Hematopoietic multipotent progenitor cell treated with erythropoietin and hydrocortisone succinate and interleukin-3 and kit ligand, for 4 days (in vitro differentiated cells): ENCODE measurements at places on chromosomes 4 and X.
A peak's percentile ranks its signal among the peaks of the same experiment; 100 is the strongest.

GRCh38 chr4:2753436-2753835 lies 2.7 kb downstream of the TNIP2 start:
- no peak for DNase-seq

DNA sequence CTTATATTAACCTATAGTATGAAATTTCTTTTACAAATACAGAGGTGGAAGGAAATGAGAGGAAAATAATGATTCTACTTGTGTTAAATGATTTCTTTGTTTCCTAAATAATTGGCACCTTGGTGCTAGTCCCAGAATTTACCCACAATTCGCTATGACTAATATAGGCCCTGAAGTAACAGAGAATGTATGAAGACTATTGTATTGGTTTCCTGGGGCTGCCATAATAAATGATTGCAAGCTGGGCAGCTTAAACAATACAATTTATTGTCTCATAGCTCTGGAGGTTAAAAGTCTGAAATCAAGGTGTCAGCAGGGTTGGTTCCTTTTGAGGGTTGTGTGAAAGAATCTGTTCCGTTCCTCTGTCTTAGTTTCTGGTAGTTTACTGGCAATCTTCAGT lies 74.8 kb upstream of the GPRIN3 start:
- no peak for DNase-seq

DNA sequence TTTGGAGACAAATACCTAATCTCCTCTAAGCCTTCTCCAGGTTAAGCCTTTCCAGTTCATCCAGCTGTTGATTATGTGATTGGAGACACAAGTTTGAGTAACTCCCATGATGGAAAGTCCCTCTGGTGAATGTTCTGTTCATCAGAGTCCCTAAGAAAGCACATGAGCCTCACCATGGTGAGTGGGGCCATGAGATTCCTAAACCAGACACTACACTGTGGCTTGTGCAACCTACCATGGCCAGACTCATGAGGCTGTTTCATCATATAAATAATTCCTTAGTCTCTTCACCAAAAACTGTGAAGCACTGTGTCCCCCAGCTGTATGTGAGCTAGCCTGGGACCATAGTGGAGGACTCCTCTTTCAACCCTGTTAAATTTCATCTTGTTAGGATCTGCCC lies 14.4 kb downstream of the PKD2 start:
- no peak for DNase-seq

GRCh38 chrX:151359931-151360871 lies 36.8 kb upstream of the VMA21 start:
- DNase-seq, result peak; percentile 48

GRCh38 chr4:43763029-43763610 lies 685.5 kb downstream of the KCTD8 start:
- DNase-seq, result no peak

DNA sequence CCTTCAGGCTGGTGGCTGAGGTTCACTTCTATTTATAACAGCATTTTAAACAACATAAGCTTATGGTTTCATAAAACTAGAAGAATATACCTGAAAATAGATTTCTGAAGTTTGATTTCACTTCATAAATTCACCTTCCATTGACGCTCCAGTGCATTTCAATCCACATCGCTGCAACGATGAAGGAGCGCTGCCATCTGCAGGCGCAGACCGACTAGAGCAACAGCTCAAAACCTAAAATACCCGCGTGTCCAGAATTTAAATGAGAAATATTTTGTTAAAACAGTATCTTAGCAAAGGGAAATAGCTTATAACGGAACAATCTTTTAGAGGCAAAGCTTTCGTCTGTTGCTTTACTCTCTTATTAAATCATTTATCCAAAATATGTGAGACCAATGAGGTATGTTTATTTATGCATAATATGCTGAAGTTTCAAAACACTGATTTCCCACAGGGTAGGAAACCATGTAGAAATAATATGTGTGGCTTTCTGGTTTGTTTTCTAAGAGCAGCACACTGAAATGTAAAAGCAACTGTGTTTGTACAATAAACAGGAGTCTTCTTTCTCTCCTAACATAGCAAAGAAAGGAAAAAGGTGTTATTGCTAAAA lies 816.4 kb upstream of the FRG1 start:
- DNase-seq, result peak; percentile 41

GRCh38 chr4:112633477-112634235 lies 3.1 kb downstream of the ZGRF1 start:
- peak; percentile 71 for DNase-seq

- no peak for DNase-seq
These were observed 94.7 kb upstream of the NEIL3 start for GRCh38 chr4:177214935-177215334.

DNA sequence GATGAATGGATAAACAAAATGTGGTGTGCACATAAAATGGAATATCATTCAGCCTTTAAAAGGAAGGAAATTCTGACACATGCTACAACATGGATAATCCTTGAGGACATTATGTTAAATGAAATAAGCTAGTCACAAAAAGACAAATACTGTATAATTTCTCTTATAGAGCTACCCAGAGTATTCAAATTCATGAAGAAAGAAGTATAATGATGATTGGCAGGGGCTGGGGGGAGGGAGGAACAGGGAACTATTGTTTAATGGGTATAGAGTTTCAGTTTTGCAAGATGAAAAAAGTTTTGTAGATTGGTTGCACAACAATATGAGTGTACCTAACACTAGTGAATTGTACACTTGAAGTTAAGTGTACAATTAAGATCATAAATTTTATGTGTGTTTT lies 153.9 kb upstream of the STK26 start:
- no peak for DNase-seq

DNA sequence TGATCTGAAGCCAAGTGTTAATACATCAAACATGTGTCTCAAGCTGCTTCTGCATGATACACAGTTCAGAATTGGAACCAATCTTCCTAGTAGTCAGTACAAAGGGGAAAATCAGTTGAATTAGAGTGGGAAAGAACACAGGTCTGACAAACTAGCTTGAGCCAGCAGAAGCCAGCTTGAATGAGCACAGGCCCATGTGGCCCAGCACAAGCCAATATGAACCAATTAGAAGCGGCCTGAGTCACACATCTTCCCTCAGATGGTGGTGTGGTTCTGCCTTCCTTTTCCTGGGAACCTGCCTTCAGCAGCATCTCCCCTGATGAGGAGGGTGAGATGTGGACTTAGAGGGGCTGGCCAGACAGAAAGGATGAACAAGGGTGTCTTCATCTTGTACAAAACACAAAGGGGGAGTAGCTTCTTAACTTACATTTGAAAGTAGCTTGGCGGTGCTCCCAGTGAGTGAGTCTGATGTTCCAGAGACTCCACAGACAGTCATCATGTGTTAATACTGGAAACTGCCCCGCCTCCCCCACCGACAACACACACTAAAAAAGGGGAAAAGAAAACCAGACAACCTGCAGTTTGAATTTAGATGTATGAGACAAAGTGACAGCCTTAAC lies 72.0 kb downstream of the FRMPD4 start:
- DNase-seq, result no peak

DNA sequence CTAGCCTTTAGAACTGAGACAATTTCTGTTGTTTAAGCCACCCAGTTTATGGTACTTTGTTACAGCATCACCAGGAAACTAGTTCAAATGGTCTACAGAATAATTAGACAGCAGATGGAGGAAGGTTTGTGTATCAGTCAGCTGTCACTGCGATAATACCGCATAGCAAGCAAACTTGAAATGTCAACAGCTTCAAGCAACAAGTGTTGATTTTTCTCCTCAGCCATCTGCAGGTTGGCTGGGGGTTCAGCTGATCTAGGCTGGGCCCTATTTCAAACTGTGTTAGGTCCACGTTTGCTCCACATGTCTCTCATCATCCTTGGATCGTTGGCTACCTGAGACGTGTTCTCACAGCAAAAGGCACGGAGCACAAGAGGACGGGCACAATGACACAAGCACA lies 19.2 kb upstream of the PHEX start:
- DNase-seq, result no peak

GRCh38 chr4:188082796-188083195 lies 26.6 kb downstream of the TRIML2 start:
- DNase-seq, result no peak

- DNase-seq, result no peak
These were observed 34.6 kb upstream of the SORBS2 start for GRCh38 chr4:185846505-185847150.

- DNase-seq, result no peak
These were observed 24.6 kb downstream of the TSC22D3 start for GRCh38 chrX:107750861-107751445.

DNA sequence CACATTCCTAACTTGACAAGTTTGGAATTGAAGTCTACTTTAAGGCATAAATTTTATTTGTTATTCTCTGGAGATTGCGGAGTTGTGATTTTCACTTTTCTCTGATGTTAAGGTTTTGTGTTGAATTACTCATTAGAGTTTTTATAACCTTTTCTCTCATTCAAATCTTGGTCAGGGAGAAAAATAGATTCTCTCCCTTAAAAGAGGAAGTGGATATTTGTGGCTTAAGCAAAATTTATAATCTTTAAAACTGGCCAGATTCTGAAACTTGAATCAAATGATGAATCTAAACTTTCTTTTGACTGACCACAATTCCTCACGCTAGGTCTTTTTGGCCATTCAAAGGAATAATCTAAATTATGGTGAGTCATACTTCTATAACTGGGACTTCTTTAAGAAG lies 361.4 kb downstream of the TEX13C start:
- no peak for DNase-seq

DNA sequence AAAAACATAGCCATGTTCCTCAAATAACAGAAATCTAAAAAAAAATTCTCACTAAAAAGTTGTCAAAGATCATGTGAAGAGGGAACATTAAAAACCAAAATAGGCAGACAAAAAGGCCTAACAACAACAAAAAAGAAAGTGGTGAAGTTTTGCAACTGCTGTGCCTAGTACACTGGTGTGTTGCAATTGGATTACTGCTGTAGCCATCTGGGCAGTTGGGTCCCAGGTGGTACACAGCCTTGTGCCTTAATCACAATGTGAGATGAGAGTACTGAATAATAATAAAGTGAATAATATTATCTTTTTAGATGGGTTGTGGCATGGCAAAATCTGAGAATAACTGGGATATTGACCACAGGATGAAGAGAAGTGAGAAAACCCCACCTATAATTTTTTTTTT lies 12.0 kb downstream of the C4orf54 start:
- peak; percentile 13 for DNase-seq

GRCh38 chr4:165301833-165302232 lies 25.6 kb upstream of the MSMO1 start:
- peak; percentile 42 for DNase-seq

- DNase-seq, result no peak
These were observed 223.9 kb upstream of the VEGFC start for GRCh38 chr4:177016541-177017141.

GRCh38 chrX:16517039-16517605 lies 132.8 kb upstream of the S100G start:
- DNase-seq, result no peak

GRCh38 chrX:25523574-25524540 lies 508.1 kb upstream of the ARX start:
- peak; percentile 32 for DNase-seq
